ENCODE measurements at places on chromosomes 4 and X.

DNA sequence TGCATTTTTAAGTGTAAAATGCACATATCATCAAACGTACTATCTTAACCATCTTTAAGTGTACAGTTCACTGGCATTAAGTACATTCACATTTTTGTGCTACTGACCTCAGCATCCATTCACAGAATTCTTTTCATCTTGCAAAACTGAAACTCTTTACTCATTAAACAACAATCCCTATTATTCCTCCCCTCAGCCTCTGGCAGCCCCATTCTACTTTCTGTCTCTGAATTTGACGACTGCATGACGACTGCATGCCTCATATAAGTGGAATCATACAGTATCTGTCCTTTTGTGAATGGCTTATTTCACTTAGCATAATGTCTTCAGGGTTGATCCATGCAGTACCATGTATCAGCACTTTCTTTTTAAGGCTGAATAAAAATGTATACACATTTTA lies 38.7 kb downstream of the CNKSR2 start:
- no peak for DNase-seq

GRCh38 chr4:69104719-69105275 lies 8.5 kb downstream of the UGT2B7 start:
- DNase-seq: no peak

DNA sequence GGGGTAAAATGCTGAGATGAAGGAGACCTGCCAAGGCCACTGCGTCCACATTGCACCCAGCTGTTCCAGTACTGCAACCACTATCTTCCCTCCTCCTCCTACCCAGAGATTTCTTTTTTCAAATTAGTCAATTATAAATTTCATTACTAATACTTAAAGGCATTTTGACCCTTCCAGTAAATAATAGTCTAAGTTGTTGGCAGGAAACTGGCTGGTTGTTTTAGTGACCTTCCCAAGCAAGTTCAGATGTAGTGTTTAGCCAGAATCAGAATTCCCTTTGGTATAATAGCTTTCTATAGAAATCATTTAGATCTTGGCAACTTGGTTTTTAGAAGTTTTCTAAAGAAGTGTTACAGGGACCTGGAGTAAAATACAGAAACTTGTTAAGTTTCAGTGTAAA lies 66.0 kb downstream of the AASDH start:
- no peak for DNase-seq

GRCh38 chr4:25842229-25842845 lies 20.5 kb downstream of the SEL1L3 start:
- no peak for DNase-seq

- DNase-seq: no peak
Observed at GRCh38 chr4:6824772-6825402, 42.4 kb downstream of the KIAA0232 start.

GRCh38 chr4:38189445-38189844 lies 229.2 kb downstream of the PTTG2 start:
- DNase-seq: no peak

DNA sequence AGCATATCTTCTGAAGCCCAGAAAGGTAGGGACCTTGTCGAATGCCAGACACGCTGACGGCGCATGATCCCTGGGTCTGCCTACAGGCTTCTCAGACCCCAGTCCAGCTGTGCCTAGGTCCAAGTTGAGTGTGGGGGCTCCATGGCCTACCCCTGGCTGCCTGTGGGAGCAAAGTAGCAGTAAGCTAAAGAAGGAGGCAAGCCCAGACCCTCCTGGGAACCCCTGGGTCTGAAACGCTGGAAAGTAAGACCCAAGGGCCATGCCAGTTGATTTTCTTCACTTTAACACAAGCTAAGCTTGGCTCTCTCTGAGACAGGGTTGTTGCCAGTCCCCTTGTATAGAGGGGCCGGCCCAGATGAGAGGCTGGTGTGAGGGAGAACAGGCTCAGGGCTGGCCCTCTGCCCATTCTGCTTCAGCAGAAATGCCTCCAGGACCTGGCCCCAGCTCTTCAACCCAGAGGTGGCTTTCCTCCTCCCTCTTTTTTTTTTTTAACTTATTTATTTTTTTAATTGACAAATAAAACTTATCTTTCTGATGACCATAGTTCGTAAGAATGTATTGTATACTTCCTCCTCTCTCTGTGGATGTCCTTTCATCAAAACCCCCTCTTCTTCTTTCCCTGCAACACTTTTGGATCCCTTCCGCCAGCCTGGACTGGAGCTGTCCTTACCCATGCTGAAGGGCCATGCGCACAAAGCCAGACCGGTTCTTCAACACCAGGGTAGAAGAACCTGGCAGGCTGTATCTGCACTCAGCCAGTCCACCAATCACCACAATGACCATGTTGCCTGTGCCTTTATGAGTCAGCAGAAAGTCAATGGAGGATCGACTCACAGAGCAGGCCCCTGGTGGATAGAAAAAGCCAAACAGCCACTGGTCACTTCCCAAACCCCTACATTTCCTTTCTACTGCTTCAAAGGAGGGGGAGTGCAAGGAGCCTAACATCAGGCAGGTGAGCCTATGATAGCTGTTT lies 7.1 kb downstream of the AWAT2 start:
- no peak for DNase-seq

DNA sequence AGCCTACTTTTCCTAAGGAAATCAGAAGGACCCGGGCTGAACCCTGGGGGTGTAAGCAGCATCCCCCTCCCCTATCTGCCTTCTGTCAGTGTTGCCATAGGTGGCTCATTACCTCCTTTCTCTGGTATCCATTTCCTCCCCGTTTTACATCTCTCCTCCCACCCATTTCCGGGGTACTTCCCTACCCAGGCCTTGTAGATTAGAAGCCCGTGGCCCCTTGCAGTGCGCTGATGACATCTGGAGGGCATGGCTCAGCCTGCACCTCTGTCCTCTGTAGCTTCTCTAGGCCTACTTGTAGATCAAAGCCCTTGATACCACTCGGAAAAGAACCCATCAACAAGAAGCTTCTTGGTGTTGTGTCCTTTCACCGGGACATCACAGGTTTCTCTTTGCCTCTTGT lies 71.8 kb downstream of the NBDY start:
- DNase-seq: peak; percentile 17

GRCh38 chr4:168551211-168551610 lies 54.4 kb downstream of the PALLD start:
- no peak for DNase-seq

DNA sequence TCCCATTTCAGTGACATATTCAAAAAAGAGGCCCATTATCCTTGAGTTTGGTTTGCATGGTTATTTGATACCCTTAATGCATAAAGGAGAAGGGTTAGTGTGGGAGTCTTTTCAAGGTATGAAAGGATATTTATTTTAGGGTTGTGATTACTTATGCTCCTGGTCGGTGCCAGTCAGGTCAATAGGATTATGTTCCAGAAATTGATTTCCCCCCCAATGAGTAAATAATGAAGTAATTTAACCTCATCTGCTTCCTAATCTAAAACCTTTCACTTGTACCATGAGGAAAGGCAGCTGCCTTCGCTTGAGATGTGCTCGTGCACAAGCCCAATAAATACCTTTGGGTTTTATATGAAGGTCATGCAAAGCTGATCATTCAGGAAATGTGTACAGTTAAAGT lies 55.0 kb upstream of the NR0B1 start:
- DNase-seq: no peak

DNA sequence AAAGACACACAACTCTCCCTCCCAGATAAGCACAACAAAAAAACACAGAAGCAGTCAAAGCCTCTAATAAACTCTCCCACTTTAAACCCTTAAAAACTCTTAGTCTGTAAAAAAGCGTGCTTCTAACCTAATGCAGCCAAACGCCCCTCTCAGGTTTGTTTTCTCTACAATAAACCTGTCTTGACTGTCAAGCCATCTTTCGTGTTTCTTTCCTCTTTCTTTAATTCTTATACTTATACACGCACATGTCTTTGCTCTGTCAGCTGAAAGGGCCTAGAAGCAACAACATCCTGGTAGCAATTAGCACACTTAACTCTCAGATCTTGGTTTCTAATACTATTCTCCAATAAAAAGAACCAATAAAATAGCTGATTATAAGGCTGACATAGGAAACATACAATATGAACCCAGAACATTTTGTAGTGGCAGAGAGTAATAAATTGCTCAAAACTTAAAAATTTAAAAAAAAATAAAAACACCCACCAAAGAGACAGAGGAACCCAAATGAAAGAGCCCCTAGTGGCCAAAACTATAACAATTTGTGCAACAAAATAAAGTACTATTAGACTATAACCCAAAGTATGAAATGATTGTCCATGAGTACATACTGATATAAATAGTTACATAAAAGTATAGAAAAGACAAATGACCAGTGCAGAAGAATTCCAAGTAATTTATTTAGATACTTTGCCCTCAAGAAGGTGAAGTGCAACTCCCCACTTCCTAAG lies 440.4 kb upstream of the ADGRL3 start:
- no peak for DNase-seq

- no peak for DNase-seq
Observed at GRCh38 chr4:105909787-105910281, 14.6 kb downstream of the NPNT start.

- no peak for DNase-seq
Observed at GRCh38 chr4:62531264-62531663, 1331.1 kb downstream of the ADGRL3 start.

GRCh38 chr4:167183036-167183435 lies 51.3 kb downstream of the SPOCK3 start:
- DNase-seq: no peak

DNA sequence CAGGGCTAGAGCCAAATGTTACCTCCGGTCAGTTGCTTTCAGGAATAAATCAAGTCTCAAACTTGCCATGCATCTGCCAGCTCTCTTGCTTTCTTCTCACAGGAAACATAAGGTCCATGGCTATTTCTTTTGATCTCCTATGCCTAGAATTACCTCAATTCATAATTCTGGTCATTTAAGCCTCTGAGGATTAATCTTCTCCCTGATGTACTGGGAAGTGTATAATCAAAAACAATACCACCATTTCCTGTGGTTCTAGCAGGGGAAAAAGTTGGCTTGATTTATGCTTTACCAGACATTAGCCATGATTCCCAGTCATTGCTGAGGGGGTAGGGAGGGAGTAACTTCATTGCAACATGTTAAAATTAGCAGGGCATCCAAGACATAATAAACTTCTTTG lies 268.7 kb upstream of the EMCN start:
- no peak for DNase-seq

- no peak for DNase-seq
Observed at GRCh38 chr4:80094191-80094590, 21.2 kb upstream of the ANTXR2 start.

GRCh38 chr4:161714931-161715330 lies 448.9 kb downstream of the FSTL5 start:
- DNase-seq: no peak

GRCh38 chrX:45769761-45770582 lies 569.3 kb upstream of the DIPK2B start:
- DNase-seq: peak; percentile 20

DNA sequence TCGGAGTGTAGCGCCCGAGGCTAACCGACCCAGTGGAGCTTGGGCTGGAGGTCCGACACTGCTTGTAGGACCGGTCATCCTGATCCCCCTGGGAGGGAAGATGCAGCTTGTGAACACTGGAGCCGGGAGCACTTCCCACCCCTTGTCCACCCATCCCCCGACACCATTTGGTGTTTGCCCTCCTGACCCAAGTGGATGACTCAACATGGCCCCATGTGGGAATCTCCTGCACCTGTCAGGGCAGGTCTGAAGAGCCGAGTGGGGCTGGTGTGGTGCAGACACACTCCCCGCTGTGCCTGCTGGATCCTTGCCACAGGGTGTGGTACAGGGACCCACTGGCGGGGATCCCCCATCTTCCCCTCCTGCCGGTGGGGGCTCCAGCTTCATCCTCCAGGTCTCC lies 90.0 kb upstream of the AFAP1 start:
- no peak for DNase-seq

DNA sequence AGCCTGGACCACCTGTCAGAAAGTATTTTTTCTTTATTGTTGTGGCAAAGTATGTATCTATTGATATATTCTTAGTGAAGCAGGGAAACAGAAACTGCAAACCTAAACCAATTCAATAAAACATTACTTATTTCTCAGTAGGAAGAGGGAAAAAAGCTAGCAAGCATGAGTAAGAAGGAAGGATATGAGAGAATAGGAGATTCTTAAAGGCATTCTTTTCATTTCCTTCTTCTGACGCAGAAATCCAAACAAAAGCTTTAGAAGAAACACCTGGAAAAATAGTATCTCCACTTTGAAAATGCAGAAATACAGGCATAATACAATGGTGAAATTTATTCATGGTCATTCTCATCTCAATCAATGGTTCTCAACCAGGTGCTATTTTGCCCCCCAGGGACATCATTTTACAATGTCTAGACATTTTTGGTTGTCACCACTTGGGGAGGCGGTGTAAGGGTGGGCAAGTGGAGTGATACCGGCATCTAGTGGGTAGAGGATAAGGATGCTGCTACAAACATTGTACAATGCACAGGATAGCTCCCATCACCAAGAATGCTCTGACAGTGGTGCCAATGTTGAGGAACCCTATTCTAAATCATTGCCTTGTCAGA lies 21.7 kb upstream of the ATXN3L start:
- no peak for DNase-seq

DNA sequence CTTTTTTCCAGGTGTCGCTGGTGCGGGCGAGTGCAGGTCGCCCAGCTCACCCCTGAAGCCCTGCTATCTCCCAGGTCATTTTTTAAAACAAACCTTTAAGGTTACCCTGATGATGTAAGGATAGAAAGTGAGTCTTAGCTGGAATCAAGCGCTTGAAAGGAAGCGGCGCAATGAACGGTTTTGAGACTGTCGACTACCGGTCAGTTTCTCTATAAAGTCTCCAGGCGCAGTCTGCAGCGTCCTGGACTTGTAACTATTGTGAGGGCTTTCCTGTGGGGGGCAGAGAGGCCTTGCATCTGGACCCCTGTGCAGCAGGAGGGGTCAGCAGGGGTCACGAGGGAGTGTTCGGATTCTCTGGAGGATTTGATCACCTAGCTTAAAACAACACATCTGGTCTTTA lies 1.6 kb downstream of the KIT start:
- no peak for DNase-seq

GRCh38 chr4:20256381-20256881 lies 4.7 kb downstream of the SLIT2 start:
- no peak for DNase-seq

- DNase-seq: no peak
Observed at GRCh38 chr4:54660591-54660990, 2.8 kb downstream of the KIT start.

- DNase-seq: no peak
Observed at GRCh38 chr4:37793562-37793961, 32.9 kb upstream of the PGM2 start.

GRCh38 chr4:172758586-172759340 lies 409.8 kb upstream of the GALNT7 start:
- no peak for DNase-seq

DNA sequence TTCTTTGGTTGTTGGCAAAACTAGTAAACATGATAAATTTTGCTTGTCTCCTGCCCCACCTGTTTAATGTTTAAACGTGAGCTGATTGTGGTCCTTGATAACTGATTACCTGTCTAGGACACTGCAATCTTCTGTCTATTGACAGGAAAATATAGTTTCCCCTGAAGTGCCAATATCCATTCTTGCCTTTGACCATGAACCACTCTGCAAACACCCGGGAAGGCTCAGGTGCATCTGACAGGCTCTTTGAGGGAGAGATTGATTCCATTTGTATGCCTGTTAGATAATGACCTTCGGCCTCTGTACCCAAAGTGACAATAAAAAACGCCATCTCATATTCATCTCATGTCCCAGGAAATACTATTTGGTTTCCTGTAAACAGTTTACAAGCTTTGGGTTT lies 453.0 kb downstream of the CENPC start:
- no peak for DNase-seq

- DNase-seq: no peak
Observed at GRCh38 chrX:19720661-19721060, 166.7 kb downstream of the SH3KBP1 start.

GRCh38 chr4:10593130-10593529 lies 91.4 kb downstream of the CLNK start:
- DNase-seq: no peak

GRCh38 chr4:52372269-52372668 lies 286.8 kb downstream of the USP46 start:
- DNase-seq: no peak

Data from stimulated activated CD4-positive, alpha-beta T cell treated with anti-CD3 and anti-CD28 coated beads, Interleukin-15, amount 100 ng/mL, for 1 hour (primary cell).